ENCODE measurements at places on chromosomes 11 and 22.
A peak's percentile ranks its signal among the peaks of the same experiment; 100 is the strongest.

DNA sequence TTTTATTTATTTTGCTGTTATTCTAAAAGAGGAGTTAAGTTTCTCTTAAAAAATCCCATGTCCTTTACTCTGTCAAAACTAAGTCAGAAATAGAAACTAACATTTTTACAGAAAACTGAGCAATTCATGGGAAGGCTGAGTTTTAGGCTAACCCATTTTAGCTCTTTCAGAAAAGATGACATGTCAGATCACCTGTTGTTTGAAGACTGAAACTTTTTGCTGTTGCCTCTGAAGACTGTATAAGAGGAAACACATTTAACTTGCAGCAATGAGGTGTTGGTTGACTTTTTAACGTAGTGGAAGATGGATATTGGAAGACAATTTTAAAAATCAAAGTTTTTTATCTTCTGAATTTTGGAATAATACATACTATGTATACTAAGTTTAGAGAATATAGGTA is 115.4 kb downstream of the METTL15 start:
- no peak for DNase-seq

GRCh38 chr11:23772081-23772480 is 724.8 kb upstream of the LUZP2 start:
- no peak for DNase-seq

- DNase-seq = no peak
Observed at GRCh38 chr11:7072401-7073028, 16.3 kb upstream of the RBMXL2 start.

- DNase-seq = no peak
Observed at GRCh38 chr11:103484545-103484944, 375.3 kb downstream of the DYNC2H1 start.

GRCh38 chr11:112882494-112883381 is 78.5 kb upstream of the NCAM1 start:
- no peak for DNase-seq

DNA sequence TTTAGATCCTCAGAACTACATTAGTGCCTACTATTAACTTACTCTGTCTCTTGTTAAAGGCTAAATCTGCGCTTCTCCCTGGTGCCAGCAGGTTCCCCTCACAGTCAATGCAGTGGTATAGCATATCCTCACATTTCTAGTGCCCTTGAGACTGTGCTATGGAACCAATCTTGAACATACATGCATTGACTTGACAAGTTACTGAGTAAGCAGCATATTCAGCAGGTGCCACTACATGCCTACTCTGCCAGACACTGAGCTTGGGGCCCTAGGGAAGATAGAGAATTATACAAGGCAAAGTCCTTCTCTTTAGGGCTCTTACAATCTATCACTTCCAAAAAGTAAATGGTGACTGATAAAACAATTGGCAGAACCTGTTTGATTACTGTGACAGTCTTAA is 3.2 kb downstream of the FUT4 start:
- DNase-seq = peak; percentile 72

- no peak for DNase-seq
Observed at GRCh38 chr11:44945666-44946065, 5.0 kb downstream of the TP53I11 start.

DNA sequence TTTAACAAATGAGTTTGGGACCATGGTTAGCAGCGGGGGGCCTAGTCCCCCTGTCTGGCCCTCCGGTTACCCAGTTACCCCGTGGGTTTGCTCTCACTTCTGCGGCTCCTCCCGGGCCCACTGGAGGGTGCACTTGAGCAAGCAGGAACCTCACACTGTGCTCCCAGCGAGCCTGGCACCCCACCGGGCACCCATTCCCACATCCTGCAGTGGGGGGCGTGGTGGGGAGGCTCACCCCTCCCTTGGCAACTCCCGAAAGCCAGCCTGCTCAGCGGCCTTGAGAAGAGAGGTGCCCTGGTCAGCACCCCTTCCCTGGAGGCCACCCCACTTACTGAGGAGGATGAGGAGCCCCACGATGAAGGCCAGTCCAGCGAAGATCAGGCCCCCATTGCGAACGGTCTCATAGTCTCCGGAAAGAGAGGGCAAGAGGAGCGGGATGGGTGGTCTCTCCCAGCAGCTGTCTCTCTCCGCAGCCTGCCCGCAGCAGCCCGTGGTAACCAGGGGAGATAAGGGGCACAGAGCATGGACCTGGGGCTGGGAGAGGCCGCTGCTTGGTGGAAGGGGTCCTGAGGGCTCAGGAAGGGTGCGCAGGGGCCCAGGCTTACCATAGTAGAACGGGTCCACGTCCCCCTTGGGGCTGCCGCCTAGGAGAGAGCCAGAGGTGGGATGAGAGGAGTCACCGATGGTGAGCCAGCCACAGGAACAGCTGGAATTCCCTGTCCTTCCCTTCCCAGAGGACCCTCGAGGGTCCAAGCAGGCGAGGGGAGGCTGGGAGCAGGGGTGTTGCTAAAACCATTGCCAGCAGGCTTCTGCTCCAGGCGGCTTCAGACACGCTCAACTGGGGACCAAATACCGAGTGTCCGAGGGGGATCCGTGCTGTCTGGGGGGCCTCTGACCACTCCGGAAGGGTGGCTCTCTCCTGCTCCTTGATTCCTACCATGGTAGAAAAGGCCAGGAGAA is 2.2 kb downstream of the FXYD2 start:
- no peak for DNase-seq

DNA sequence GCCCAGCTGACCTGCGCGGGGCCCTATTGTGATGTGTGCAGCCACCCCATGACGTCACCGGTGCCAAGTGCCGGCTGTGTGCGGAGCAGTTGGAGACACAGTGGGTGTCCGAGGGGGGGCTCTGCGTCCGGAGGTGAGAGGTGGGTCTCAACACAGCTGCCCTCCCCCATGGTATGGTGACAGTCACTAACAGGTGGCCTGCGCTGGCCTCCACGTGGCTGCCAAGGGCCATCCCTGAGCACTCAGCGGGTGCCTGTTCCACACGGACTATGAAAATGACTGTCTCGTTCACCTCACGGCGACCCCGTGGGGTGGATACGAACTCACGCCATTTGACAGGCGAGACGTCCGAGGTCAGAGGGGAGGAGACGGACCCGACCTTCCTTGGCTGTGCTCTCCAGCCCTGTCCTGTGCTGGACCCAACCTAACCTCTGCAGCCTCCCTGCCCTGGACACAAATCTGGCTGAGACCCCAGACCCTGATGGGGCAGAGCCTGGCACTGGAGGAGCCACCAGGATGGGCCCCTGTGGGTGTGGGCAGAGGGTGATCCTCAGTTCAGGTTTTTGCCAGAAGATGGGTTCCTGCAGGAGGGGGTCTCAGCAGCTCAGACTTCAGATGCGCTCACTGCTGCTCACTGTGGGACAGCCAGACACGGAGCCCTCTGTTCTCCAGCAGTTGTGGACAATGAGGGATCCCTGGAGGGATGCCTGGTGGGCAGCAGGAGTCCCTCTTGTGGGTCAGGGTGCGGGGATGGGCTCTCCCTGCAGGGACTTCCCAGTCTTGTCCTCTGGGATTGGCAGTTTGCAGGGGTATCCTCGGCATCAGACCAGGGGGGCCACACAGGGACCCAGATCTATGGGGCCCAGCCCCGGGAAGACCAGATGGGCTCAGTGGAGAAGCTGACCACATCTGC is 6.3 kb downstream of the HRAS start:
- DNase-seq = no peak

- no peak for DNase-seq
Observed at GRCh38 chr11:112057170-112057569, 16.6 kb downstream of the PIH1D2 start.

DNA sequence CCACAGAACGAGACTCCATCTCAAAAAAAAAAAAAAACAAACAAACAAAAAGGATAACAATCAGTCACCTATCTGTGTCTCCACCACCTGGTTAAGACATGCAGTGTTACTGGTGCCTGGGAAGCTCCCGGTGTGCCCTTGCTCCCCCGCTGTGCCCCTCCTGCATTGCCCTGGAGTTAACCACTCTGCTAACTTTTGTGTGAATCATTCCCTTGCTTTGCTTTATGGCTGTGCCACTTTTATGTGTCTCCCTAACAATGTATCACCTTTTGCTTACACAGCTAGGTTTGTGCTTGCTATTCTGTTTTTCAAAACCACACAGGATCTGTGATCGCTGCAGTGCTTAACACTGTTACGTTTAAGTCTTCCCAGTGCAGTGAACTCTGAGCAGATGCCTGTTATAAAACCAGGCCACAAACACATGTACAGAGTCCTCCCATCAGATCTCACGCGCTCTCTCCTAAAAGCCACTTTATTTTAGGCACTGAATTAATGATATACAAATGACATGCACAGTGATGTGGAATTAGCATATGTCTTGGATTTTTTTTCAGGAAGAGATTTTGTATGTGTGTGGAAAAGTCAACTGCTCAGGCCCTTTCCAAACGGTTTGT is 69.9 kb downstream of the BUD13 start:
- DNase-seq = no peak

GRCh38 chr11:86923999-86924766 is 31.0 kb downstream of the FZD4 start:
- DNase-seq = no peak
